ENCODE measurements at places on chromosomes 4 and X. TPM values are rescaled to one million over a fixed set of nuclear protein-coding genes. Genes with fewer than 3 reads are reported as not detected.

- H3K4me3 ChIP-seq: no peak overlapping the region
- no peaks in the 10 kb centered on the region for H3K36me3 ChIP-seq
- no peak overlapping the region for H3K27ac ChIP-seq
Observed at GRCh38 chr4:25667931-25668557, 12.4 kb downstream of the SLC34A2 start.

- H3K4me3 ChIP-seq: no peak overlapping the region
- no peak for DNase-seq
- no peaks in the 10 kb centered on the region for H3K36me3 ChIP-seq
Observed at GRCh38 chr4:123536225-123536624, 139.6 kb downstream of the SPRY1 start.

The SERTM2 gene
- not detected for total RNA-seq

DNA sequence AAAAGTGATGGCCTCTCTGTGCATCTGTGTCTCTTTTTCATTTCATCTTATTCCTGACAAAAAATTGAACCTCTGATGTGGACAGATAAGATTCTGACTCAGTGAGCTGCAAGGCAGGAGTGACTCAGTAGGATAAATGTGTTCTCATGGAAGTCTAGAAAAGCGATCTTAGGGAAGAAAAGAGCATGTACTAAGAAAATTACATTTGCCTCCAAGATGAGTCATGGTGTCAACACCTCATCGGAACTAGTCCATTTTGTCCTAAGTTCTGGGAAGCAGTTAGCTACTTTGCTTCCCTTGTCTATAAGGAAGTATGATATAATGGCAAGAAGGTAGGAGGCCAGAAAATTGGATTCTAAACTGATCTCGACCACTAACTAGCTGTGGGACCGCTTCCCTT is 83.5 kb upstream of the AFF2 start:
- no peaks in the 10 kb centered on the region for H3K4me1 ChIP-seq
- H3K27ac ChIP-seq: no peak overlapping the region
- no peaks in the 10 kb centered on the region for H3K27me3 ChIP-seq
- H3K4me3 ChIP-seq: no peak overlapping the region

The MAD2L1 gene
- 42.9 TPM for total RNA-seq

GRCh38 chr4:23759066-23759465 is 130.8 kb downstream of the PPARGC1A start:
- H3K27me3 ChIP-seq: no peaks in the 10 kb centered on the region
- no peak overlapping the region for H3K4me3 ChIP-seq
- no peak for DNase-seq
- no peaks in the 10 kb centered on the region for H3K4me1 ChIP-seq
- H3K36me3 ChIP-seq: no peaks in the 10 kb centered on the region

Measured in Calu3 (cell line).